Smooth muscle cell of the umbilical artery (primary cell): ENCODE measurements at places on chromosomes 1 and 21. TPM values are rescaled to one million over a fixed set of nuclear protein-coding genes. Genes with fewer than 3 reads are reported as not detected.

CERS2 gene
- total RNA-seq = 67.4 and 80.4 TPM in 2 replicates

TTLL7 gene
- 36.8 and 38.6 TPM in 2 replicates for total RNA-seq

CDA gene
- 0.92 TPM in 1 of 2 replicates, not detected in the other for total RNA-seq

NUDT4B gene
- total RNA-seq = 10.4 and 12.8 TPM in 2 replicates

GABRD gene
- not detected in 2 replicates for total RNA-seq

TNFRSF4 gene
- total RNA-seq = under 0.01 and 0.14 TPM in 2 replicates

BRDT gene
- not detected in 2 replicates for total RNA-seq

JAM2 gene
- total RNA-seq = 1.5 and 1.9 TPM in 2 replicates

BARHL2 gene
- total RNA-seq = not detected in 2 replicates

OR2L13 gene
- not detected in 2 replicates for total RNA-seq

GSTM5 gene
- total RNA-seq = 1.8 and 2.3 TPM in 2 replicates

ARHGEF16 gene
- 0.14 TPM in 1 of 2 replicates, not detected in the other for total RNA-seq

SELENBP1 gene
- total RNA-seq = 11.2 and 14.6 TPM in 2 replicates

KIF26B gene
- 66.8 and 71.3 TPM in 2 replicates for total RNA-seq

CHIT1 gene
- under 0.01 TPM in 1 of 2 replicates, not detected in the other for total RNA-seq

TRIM62 gene
- total RNA-seq = 5.0 and 7.4 TPM in 2 replicates

TTC22 gene
- total RNA-seq = not detected in 2 replicates

AGL gene
- 13.7 and 22.5 TPM in 2 replicates for total RNA-seq
